AML-193 (cell line): ENCODE measurements at places on chromosomes 7 and 10.

GRCh38 chr10:109205929-109206585 is 717.3 kb downstream of the XPNPEP1 start:
- DNase-seq = no peak

DNA sequence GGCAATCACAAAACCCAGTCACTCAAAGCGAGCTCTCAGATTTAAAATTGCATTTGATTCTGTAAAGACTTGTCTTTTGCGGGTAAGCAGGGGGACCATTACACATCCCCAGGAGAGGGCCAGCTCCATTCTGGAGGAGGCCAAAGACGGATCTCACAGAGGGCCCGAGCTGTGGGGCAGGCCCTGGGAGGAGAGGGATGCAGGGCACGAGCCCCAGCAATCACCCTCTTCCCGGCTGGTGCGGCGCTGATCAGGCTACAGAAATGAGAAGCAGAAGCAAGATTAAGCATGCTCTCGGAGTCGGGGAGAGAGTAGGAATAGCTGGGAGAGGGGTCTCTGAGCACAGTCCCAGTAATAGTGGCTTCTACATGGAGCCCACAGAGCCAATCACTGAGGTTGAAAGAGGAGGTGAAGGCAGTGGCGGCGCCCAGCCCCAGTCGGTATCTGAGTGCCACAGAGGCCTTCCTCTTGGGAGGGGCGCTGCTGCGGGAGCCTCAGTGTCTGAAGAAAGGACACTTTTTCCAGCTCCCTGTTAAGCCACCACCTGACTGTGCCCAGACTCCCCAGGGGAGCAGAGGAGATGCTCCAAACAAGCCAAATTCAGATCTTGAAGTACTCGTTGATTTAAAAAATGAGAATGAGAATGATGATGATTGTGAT is 7.1 kb downstream of the CXCL12 start:
- DNase-seq = no peak

DNA sequence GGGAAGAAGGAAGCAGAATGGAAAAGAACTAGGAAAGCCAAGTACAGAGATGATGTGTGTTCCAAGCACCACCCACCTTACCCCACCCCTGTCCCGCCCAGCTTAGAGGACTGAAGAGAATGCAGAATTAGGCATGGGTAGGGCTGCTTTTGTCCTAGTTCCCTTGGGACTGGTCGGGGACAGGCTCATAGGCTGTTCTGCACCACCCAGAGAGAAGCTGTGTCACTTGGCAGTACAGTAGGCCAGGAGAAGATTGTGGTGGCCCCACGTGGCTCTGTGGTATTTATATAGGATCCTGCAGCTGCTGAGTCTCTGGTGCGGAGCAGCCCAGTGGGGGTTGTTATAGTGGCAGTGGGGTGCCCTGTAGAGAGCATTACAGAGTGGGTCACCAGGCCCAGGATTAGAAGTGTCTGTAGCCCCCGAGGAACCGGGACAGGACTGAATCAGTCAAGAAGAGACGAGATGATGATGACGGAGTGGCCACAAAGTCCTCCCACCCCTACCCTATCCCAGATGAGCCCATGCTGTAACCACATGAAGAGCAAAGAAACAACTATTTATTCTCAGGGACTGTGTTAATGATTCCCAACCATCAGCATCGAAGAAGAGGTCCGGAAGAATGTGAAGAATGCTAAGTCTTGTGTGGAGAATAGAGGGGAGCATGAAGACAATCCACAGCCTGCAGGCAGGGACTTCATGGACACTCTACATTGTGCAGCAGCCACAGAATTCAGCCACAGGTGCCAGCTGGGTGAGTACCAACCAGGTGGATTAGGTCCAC is 88.9 kb downstream of the C1GALT1 start:
- DNase-seq = no peak

DNA sequence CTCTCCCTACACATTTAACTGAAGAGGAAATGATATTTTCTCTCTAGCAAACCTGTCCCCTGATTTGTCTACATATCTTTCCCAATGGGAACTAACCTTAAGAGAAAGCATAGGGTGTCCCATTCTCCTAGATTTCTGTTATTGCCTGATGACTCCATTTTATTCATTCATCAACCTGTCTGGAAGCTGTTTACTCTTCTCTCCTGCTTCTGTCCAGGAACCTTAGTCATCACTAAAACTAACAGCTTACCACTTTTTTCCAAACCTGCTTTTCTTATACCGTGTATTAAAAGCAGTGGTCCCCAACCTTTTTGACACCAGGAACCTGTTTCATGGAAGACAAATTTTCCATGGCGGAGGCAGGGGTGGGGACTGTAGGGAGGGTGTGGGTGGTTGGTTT is 473.3 kb upstream of the PCDH15 start:
- DNase-seq = no peak
